ENCODE measurements at places on chromosomes 2 and 18. TPM values are rescaled to one million over a fixed set of nuclear protein-coding genes. Genes with fewer than 3 reads are reported as not detected.

The MYOM1 gene
- total RNA-seq = 2.5 TPM

DNA sequence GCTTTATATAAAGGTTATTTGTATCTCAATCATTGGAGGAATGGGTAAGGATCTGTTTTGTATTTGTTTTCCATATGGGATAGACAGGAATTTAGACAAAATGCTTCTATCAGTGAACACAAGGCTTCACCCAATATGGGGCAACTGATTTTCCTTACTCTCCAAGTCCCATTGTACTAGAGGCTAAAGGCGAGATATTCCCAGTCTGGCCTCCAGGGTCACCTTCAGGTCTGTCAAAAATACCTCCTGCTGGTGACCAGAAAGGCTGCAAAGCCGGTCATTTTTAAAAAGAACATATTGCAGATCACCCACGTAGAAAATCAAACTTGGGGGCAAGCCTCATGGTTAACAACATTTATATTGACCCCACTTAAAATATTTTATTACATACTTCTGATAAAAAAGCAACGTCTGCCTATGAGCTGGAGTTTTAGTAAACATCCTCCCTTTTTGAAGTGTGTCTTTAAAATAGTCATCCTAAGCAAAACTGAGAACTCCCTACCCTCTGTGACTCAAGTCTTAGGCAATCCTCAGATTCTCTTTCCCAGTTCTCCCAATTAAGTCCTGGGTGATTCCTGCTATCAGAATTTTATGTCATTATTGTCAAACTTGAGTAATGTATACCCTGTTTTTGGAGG is 276.6 kb downstream of the MREG start:
- no peaks in the 10 kb centered on the region for H3K27me3 ChIP-seq
- no peak overlapping the region for H3K27ac ChIP-seq
- no peak overlapping the region for H3K4me3 ChIP-seq
- DNase-seq = no peak
- no peaks in the 10 kb centered on the region for H3K4me1 ChIP-seq
- H3K36me3 ChIP-seq = no peaks in the 10 kb centered on the region

The EPHA4 gene
- 31.9 TPM for total RNA-seq

GRCh38 chr18:73456643-73457042 is 588.9 kb upstream of the NETO1 start:
- no peak for DNase-seq
- H3K36me3 ChIP-seq = no peaks in the 10 kb centered on the region
- H3K27ac ChIP-seq = no peak overlapping the region

The TXNDC2 gene
- total RNA-seq = 0.55 TPM

DNA sequence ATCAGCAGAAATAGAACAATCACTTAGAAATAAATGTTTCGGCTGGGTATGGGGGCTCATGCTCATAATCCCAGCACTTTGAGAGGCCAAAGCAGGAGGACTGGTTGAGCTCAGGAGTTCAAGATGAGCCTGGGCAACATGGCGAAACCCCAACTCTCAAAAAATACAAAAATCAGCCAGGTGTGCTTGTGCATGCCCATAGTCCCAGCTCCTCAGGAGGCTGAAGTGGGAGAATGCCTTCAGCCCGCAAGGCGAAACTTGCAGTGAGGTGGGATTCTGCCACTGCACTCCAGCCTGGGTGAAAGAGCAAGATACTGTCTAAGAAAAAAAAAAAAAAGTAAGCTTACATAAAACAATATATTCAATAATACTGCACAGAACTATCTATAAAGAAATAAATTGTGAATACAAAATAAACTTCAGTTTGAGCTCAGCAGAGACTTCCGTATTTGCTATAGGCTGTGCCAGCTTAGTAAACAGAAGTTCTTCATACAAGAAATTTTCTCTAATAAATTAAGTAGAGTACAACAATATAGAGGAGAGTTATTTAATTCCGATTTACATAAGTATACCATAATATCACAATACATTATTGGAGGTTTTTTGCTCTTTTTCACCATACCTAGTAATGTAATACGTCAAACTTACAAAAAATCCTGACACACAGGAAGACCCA is 43.6 kb downstream of the SRBD1 start:
- peaks cover 8% of the 10 kb centered on the region for H3K4me1 ChIP-seq
- peak overlapping the region; percentile 32 for H3K4me3 ChIP-seq
- H3K27ac ChIP-seq = peak overlapping the region; percentile 62
- no peaks in the 10 kb centered on the region for H3K36me3 ChIP-seq
- H3K27me3 ChIP-seq = no peaks in the 10 kb centered on the region

The BOK gene
- 56.4 TPM for total RNA-seq
